ENCODE measurements at places on chromosomes 4 and X.

DNA sequence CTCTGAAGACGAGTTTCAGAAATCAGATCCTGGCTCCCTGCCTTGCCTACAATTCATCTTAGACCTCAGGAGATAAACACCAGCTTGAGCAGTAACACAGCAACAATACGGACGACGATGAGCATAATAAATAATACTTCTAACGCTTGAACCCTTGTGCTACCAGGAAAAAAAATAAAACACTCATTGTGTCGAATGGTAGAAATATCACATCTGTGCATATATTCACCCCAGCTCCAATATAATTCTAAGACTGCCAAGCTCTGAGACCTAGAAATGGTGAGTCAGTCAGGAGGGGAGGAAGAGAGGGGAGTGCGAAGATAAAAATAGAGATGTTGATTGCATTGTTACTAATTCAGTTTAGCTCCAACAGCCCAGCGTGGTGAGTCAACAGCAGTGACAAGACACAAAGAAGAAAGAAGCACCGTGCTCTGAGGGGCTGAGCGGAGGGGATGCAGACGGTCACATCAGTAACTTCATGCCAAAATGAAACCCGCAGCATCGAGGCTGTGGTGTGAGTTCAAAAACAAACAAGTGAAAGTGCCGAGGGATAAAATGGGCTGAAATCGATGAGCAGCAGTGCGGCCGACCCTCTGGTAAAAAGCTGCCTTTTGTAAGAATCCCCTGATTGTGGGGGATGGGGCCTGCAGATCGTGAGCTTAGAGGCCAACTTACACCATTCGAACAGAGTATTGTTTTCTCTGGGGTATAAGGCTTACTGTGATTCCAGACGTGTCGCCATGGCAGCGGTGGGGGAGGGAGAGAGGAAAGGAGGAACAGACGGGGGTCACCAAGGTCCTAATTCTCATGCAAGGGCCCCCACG lies 150.4 kb downstream of the MGST2 start:
- DNase-seq, result no peak

DNA sequence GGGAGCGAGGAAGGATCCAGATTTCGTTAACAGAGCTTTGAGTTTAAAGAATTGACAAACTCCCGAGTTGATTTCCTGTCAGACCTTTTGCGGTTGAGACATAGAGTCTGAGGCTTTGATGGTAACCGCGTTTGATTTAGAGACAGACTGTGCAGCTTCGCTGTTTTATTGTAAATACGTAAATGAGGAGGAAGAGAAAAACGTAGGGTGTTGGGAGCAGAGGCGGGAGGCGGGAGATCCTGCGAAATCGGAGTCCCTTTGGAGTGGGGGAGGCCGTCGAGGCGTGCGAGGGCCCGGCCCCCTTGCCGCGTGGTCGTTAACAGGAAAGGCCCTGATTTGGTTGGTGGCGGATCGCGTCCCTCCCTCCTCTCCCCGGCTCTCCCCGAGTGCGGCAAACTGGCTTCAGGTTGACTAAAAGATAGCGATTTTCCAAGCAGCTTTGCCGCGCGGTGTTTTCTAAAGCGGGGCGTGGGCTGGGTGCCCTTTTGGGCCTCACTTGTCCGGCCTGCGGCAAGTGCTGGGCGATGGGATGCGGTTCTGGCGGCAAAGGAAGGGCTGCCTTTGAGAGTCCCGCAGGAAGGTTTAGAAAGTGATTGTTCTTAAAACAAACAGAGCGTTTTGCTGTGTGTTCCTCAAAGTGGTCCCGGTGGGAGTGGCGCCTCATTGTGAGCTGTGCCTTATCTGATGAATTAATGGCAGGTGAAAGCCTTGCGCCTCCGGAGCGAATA lies 857 bp downstream of the SCML1 start:
- no peak for DNase-seq

- DNase-seq, result no peak
These were observed 14.7 kb upstream of the GSX2 start for GRCh38 chr4:54085284-54085683.

- DNase-seq, result no peak
These were observed 37.6 kb upstream of the HPGD start for GRCh38 chr4:174559894-174560293.

- DNase-seq, result no peak
These were observed 52.4 kb downstream of the ITIH6 start for GRCh38 chrX:54745676-54746075.

- DNase-seq, result no peak
These were observed 100.0 kb downstream of the SHISA3 start for GRCh38 chr4:42497142-42497910.

DNA sequence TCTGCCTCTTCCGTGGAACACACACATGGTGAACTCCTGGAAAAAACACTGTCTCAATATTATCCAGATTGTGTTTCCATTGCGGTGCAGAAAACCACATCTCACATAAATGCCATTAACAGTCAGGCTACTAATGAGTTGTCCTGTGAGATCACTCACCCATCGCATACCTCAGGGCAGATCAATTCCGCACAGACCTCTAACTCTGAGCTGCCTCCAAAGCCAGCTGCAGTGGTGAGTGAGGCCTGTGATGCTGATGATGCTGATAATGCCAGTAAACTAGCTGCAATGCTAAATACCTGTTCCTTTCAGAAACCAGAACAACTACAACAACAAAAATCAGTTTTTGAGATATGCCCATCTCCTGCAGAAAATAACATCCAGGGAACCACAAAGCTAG lies 87.9 kb downstream of the TET2 start:
- no peak for DNase-seq

DNA sequence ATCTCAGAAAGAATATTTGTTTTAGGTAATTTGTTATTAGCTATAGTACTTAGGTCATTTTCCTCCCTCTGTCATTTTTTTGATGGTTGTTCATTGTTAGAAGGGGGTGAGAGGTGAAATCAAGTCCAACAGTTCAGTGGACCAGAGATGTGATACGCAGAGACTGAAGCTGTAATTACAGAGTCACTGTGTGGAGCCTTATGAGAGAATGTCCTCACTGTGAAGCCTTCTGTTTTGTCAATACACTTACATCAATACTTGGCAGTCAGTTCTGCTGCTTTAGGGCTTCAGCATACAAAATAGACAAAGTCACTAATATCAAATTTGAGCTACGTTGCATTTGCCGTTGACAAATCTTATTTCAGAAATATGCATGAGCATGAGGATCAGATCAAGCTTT lies 692.5 kb downstream of the C4orf33 start:
- DNase-seq, result no peak

GRCh38 chr4:165788686-165789463 lies 84.2 kb upstream of the TLL1 start:
- DNase-seq, result no peak

- no peak for DNase-seq
These were observed 19.0 kb downstream of the SMS start for GRCh38 chrX:21959362-21960051.

GRCh38 chrX:16892504-16893362 lies 22.6 kb upstream of the RBBP7 start:
- peak; percentile 16 for DNase-seq

DNA sequence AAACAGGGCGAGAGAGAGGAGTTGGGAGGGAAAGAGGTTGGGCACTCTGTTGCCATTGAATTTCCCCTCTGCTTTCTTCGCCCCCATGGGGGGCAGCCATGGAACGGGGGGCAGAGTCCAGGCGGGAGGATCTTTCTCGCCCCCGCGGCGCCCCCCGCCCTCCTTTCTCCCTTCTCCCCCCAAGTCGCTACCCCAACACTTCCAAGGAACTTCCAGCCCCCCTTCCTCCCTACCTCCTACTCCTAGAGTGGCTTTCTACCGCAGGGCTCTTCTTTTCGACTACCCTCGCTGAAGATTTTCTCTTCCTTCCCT lies 594 bp upstream of the STAG2 start:
- DNase-seq, result no peak

DNA sequence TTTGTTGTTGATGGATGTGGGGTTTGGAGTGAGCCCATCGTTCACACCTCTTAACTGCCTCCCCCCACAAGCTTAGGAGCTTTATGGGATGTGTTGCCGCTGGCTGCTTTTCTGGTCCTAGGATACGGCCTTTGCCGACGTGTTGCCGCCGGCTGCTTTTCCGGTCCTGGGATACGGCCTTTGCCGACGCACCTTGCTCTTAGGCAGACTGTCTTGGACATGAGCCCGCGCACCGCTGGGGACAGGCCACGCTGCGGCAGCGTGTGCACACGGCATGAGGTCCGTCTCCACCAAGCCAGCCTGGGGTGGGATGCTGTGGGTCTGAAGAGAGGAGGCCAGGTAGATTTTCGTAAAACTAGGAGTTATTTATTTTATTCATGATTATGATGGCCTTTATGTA lies 14.2 kb downstream of the RGS12 start:
- no peak for DNase-seq

GRCh38 chr4:26252349-26253025 lies 68.3 kb upstream of the RBPJ start:
- DNase-seq, result no peak

GRCh38 chr4:86927843-86928395 lies 6.9 kb upstream of the AFF1 start:
- no peak for DNase-seq

- no peak for DNase-seq
These were observed 21.0 kb upstream of the TMSB15B start for GRCh38 chrX:103941201-103941975.

- DNase-seq, result no peak
These were observed 167.7 kb downstream of the PAPSS1 start for GRCh38 chr4:107552306-107552705.

DNA sequence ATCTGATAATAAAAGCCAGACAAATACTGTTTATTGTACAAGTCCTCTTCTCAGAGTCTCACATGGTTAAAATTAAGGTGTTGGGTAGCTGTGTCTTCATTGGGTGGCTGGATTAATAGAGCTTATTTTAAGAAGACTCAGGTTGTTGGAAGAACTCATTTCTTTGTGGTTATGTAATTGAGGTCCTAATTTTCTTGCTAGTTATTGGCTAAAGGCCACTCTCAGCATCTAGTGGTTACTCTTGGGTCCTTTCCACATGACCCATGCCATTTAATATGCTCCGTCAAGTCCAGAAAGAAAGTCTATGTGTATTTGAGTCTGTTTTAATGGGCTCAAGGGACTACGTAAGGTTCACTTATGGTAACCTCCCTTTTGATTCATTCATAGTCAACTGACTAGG lies 1668.6 kb upstream of the AGA start:
- DNase-seq, result no peak

DNA sequence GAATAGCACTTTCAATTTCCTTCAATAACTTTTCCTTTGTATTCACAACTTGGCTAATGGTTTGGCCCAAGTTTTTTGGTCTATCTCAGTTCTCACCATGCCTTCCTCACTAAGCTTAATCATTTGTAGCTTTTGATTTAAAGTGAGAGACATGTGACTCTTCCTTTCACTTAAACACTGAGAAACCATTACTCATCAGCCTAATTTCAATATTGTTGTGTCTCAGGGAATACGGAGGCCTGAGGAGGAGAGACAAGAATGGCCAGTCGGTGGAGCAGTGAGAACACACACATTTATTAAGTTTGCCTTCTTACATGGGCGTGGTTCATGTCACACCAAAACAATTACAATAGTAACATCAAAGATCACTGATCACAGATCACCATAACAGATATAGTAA lies 56.7 kb downstream of the TSPAN5 start:
- no peak for DNase-seq

DNA sequence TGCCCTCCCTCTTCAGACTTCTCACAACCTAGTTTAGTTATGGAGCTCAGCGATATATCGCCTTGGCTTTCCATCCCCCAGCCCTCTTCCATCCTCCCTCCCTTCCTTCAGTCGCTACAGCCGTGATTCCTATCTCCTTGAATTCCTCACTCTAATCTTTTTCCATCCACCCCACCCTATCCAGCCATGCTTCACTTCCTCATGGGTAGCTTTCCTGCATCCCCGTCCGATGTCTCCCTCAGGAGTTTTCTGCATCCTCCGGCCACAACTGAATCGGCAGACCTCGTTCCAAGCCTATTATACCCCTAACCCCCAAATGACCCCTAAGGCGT lies 456 bp downstream of the SNX12 start:
- DNase-seq, result no peak

GRCh38 chr4:172698256-172698655 lies 470.4 kb upstream of the GALNT7 start:
- DNase-seq, result no peak

- no peak for DNase-seq
These were observed 70.3 kb downstream of the DDX60 start for GRCh38 chr4:168248176-168248710.

- DNase-seq, result no peak
These were observed 6.2 kb upstream of the CXCL5 start for GRCh38 chr4:74004668-74005067.

- DNase-seq, result no peak
These were observed 17.1 kb upstream of the ANXA3 start for GRCh38 chr4:78534286-78534955.

GRCh38 chr4:38644201-38644600 lies 19.8 kb upstream of the KLF3 start:
- no peak for DNase-seq

DNA sequence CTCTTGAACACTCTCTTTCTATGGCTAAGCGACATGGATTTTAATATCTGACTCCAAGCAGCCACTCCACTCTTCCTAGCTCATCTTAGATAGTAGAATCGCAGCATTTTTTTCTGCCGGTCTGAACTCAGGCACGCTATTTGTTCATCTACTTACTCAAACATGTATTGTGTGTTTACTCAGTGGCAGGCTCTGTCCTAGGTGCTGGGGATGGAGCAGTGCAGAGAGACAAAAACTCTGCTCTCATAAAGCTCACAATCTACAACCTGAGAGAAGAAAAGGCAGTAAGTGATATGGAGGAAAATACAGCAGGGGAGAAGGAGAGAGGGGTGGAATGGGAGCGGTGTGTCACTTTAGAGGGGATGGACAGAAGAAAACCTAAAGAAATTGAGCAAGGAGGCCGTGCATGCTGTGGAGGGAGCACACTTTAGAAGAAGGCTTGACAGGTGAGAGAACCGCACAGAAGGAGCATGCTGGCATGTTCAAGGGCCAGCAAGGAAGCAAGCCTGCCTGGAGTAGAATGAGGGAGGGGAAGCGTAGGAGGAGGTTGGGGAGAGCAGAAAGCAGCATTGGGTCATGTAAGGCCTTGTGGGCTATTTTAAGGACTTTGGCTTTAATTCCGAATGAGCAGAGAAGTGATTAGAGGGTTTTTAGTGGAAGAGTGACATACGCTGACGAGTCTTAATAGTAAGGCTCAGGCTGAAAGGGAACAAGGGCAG lies 132.0 kb downstream of the ANK2 start:
- DNase-seq, result no peak

- DNase-seq, result no peak
These were observed 513.0 kb downstream of the FSTL5 start for GRCh38 chr4:161650812-161651211.

DNA sequence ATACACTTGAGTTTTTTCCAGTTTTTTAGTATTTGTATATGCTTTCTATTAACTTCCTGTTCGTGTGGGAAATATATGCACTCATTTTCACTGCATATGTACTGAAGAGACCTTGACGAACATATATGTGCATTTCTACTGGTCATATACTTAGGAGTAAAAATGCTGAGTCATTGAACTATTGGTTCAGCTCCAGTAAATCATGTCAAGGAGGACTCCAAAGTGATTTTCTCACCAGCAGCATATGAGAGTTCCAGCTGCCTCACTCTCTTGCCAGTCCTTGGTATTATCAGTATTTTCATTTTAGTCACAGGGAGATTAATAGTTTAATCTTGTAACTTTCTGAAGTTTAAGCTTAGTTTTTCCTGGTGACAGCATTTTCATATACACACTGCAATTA lies 2750.2 kb downstream of the ARAP2 start:
- DNase-seq, result no peak
